ENCODE measurements at places on chromosomes 7 and 10. TPM values are rescaled to one million over a fixed set of nuclear protein-coding genes. Genes with fewer than 3 reads are reported as not detected.

GRCh38 chr7:30917216-30917893, 5.7 kb downstream of the AQP1 start:
- DNase-seq = no peak

- DNase-seq = no peak
Measured at GRCh38 chr10:132347931-132348267, 15.9 kb downstream of the LRRC27 start.

SCART1 gene
- 3.8 TPM for polyA plus RNA-seq

DNA sequence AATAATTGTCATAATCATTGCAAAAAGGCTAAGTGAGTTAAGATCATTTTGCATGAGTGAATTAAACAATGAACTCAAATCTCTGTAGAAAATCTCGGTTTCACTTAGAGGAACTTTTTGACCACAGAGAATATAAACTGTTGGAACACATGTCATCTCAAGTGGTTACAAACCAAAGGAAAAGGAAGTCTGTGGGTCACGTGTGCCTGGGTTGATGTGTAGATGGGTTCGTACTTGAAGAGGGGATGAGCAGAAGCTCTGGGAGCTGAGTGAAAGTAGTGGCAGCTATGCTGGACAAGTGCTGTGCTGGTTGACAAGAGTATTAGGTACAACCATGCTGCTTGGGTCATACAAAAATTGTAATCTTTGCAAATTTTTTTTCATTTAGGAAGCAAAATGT, 35.0 kb downstream of the GLRX3 start:
- no peak for DNase-seq

CTNNA3 gene
- polyA plus RNA-seq = 4.3 TPM

GRCh38 chr10:58755677-58756076, 243.0 kb downstream of the BICC1 start:
- no peak for DNase-seq

- DNase-seq = no peak
Measured at GRCh38 chr10:48549236-48549635, 55.6 kb downstream of the ARHGAP22 start.

TTYH3 gene
- polyA plus RNA-seq = 84.3 TPM

- no peak for DNase-seq
Measured at GRCh38 chr7:81207801-81208200, 288.9 kb upstream of the SEMA3C start.

DNA sequence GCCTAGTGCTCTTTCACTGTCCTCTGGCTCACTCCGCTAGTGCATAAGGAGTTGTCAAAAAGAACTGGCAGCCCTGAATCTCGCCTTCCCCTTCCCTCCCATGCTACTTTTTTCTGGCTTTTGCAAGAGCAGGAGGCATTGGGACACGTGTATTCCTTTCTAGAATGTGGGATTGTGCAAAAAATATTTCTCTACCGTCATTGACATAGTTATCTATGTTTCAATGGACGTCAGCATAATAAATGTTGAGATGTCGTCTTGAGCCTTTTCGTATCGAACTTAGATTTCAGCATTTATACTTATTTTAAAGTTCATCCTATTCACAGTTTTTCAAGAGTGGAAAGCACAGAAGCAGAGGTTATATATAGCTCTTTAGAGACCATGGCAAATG, 727 bp downstream of the ING3 start:
- no peak for DNase-seq

- no peak for DNase-seq
Measured at GRCh38 chr10:127737563-127738511, 852 bp downstream of the FOXI2 start.

DNA sequence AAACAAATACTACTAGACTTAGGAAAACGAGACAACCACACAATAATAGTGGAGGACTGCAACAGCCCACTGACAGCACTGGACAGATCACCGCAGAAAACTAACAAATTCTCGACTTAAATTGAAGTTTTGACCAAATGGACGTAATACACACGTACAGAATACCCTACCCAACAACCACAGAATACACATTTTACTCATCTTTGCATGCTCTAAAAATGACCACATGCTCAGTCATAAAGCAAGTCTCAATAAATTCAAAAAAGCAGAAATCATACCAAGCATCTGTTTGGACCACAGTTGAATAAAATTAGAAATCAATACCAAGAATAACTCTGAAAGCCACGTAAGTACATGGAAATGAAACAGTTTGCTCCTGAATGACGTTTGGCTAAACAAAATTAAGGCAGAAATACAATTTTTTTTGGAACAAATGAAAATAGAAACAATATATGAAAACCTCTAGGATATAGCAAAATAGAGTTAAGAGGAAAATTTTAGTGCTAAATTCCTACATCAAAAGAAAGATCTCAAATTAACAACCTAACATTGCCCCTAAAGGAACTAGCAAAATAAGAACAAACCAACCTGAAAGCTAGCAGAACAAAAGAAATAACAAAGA, 30.6 kb downstream of the MAPK8 start:
- no peak for DNase-seq

DNA sequence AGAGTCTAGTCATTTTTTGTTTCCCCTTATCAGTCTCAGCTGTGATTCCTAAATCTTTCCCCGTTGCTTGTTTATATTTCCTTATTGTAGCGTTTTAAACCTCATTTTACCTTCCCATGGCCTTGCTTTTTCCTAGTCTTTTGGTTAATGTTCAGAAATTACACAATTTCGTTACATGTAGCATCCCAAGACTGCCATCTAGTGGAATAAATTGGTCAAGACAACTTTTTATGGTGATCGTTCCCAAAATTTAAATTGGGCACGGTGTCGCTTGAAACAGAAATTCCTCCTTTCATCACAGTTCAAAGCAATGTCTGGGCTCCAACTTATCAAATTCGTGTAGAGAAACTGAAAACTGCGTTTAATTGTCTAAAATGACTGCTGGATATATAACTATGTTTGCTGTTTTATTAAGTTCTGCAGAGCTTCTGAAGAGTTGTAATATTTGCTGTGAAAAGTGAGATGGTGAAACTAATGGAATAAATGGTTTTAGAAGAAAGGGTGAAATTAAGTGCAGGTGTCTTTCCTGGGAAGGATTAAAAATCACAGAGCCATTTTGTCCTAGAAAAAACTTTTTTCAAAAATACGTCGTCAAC, 370.2 kb downstream of the PHF14 start:
- peak; percentile 57 for DNase-seq

DNA sequence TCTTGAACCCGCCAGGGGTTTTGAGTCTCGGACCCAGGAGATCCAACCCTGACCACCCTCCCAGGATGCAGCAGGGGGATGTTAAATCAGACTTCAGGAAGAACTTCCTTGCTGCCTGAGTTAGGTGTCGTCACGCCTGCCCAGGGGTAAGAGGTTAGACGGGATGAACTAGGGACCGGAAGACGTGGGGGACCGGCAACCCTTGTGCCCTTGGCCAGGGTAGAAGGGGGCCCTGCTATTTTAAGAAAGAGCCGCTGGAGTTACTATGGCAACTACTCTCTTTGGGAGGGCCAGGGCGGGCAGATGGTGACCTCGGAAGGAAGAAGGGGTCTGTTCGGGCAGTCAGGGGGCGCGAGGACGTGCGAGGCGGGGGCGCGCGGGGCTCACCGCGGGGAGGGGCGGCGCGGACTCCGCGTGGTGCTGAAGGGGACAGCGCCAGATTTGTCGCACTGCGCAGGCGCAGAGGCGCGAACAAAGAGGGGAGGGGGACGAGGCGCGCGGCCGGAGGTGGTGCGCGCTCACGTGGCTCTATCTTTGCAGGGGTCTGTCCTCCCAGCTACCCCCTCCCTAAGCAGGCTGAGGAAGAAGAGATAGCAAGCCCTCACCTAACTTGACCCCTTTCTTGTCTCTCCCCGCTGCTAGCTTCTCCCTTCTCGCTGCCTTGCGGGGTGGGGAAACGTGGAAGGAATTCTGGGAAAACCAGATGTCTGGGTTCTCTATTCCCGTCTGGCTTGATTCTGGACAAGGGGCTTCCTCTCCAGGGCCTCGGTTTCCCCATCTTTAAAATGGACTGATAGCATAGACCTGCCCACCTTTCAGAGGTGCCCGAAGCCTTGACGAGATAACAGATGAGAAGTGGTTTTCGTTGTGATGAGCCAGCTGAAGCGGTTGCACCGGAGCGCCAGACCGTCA, 940 bp upstream of the PSD start:
- DNase-seq = no peak

GRCh38 chr7:152424348-152425108, 11.3 kb downstream of the KMT2C start:
- DNase-seq = no peak

GRCh38 chr10:120511165-120511564, 54.1 kb downstream of the PLPP4 start:
- no peak for DNase-seq

ADARB2 gene
- 0.88 TPM for polyA plus RNA-seq

GRCh38 chr7:106102387-106102966, 9.6 kb downstream of the SYPL1 start:
- no peak for DNase-seq

- no peak for DNase-seq
Measured at GRCh38 chr10:74072503-74072902, 74.6 kb downstream of the VCL start.

MLXIPL gene
- polyA plus RNA-seq = 4.8 TPM

GIMAP2 gene
- 7.2 TPM for polyA plus RNA-seq

SSC4D gene
- 4.3 TPM for polyA plus RNA-seq

- DNase-seq = no peak
Measured at GRCh38 chr7:135342887-135343286, 109.2 kb downstream of the STRA8 start.

- no peak for DNase-seq
Measured at GRCh38 chr10:71754562-71754961, 18.8 kb downstream of the VSIR start.

DNA sequence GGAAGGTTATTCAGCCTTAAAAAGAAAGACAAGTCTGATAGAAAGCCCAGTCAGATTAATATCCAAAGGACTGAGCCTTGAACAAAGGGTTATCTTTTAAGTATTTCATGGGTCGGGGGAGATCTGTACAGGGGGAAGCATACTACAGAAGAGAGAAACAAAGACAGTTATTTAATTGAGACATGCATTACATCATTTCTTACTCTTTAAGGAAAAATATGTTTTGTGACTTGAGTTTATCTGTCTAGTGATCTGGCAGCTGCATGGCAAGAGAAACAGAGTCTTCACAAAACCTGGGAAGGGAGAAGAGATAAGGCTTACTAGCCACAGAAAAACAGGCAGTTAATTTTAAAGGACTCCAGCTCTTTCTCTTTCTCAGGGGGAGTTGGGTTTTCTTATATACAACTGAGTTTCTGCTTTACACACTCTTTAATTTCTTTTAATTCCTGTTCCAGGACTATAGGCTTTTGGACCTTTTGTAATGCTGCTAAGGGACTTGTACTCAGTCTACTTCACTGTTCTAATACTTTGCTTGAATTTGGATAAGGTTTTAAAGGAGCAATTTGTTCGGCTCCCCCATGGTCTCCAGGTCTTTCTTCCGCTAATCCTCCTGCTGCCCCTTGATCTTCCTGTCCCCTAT, 20.9 kb upstream of the CYP3A43 start:
- no peak for DNase-seq

PNLIPRP3 gene
- polyA plus RNA-seq = not detected

ITIH5 gene
- 31.2 TPM for polyA plus RNA-seq

SP8 gene
- polyA plus RNA-seq = not detected

HPSE2 gene
- polyA plus RNA-seq = 0.81 TPM

- no peak for DNase-seq
Measured at GRCh38 chr7:121237601-121238000, 91.2 kb upstream of the WNT16 start.

DNA sequence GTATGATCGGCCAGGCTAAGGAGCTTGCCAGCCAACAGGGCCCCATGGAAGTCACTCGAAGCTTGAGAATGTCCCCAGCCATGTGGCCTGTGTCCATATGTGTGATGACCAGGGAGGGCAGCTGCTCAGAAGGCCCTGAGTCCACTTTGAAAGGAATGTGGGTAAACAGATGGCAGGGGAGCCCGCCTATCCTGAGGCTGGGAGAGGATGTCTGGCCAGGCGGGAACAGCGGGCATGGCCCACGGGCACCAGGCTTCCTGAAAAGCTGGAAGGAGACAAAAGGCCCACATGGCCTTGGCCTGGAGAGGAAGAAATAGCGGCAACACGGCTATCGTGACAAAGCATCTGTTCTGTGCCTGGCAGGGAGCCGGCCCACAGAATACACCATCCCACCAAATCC, 137.9 kb upstream of the PPIF start:
- no peak for DNase-seq

CDC14C gene
- 0.08 TPM for polyA plus RNA-seq

LEP gene
- 0.53 TPM for polyA plus RNA-seq

DNA sequence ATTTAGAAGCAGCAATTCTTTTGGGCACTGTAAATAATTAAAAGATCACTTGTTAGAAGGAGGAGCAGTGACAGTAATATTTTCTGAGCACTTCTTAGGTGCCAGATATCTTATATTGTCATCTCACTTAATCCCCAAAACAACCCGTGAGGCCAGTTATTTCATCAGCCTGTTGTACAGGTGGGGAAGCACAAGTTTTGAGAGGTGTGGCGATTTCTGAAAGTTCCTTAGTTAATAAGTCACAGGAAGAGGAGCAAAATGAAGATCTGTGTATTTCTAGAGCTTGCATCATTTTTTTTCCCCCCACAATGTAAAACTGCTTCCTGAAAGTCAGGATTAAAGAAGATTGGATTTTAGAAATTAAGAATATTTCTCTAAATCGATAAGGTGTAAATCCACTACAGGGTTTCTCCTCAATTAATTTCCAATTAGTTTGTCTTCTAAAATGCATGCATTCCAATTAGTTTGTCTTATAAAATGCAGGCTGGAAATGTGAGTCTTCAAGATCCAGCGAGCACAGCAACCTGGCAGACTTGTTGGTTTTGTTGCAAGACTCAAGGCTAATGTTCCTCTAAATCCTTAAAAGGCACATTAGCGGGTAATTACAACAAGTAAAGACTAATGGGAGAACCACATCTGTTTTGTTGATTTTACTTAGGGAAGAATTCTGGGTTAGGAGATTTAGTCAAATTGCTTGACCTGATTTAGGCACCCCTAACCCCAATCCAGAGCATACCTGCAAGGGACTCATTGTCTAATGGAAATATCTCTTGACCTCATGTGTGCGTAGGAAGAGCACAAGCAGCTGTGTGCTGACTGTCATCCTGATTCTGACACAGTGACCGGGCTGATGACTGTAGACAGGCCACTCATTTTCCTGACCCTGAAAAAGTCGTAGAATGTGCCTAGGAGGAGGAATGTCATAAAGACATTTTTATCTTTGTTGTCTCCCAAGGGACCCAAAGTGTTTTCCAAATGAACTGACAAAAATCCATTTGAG, 272.0 kb downstream of the BAMBI start:
- DNase-seq = no peak

EPO gene
- 0.20 TPM for polyA plus RNA-seq

- DNase-seq = no peak
Measured at GRCh38 chr7:101133621-101134398, 6.9 kb downstream of the SERPINE1 start.

All from left kidney (tissue), 8 donors.